ENCODE measurements at places on chromosomes 7 and 10.
A peak's percentile ranks its signal among the peaks of the same experiment; 100 is the strongest.

GRCh38 chr7:158175779-158176178 lies 411.8 kb downstream of the PTPRN2 start:
- no peak for DNase-seq

- peak; percentile 23 for DNase-seq
Measured at GRCh38 chr7:155962191-155962967, 150.1 kb upstream of the SHH start.

- no peak for DNase-seq
Measured at GRCh38 chr7:4439444-4439843, 242.7 kb upstream of the FOXK1 start.

GRCh38 chr10:132687893-132688579 lies 97.9 kb downstream of the NKX6-2 start:
- DNase-seq = no peak

- no peak for DNase-seq
Measured at GRCh38 chr7:34311591-34311990, 346.4 kb upstream of the NPSR1 start.

GRCh38 chr10:131901181-131901829 lies 497 bp downstream of the PPP2R2D start:
- DNase-seq = peak; percentile 86

- no peak for DNase-seq
Measured at GRCh38 chr7:39069031-39069430, 91.3 kb downstream of the POU6F2 start.

- DNase-seq = no peak
Measured at GRCh38 chr10:124280916-124281315, 137.8 kb downstream of the OAT start.

DNA sequence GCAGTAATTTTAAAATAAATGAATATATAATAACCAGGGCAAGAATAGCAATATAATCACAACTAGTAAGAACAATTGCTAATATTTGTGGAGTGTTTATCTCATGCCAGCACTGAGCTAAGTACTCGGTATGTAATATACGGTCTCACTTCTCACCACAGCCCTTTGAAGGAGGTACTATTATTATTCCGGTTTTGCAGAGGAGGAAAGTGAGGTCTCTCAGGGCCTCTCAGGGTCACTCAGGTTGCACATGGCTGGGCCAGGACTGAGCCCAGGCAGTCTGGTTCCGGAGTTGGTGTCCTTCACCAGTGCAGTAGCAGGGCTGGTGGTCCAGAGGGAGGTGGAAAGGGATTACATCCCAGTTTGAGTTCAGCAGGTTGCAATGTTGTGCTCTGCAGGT lies 80.9 kb downstream of the CHN2 start:
- no peak for DNase-seq

DNA sequence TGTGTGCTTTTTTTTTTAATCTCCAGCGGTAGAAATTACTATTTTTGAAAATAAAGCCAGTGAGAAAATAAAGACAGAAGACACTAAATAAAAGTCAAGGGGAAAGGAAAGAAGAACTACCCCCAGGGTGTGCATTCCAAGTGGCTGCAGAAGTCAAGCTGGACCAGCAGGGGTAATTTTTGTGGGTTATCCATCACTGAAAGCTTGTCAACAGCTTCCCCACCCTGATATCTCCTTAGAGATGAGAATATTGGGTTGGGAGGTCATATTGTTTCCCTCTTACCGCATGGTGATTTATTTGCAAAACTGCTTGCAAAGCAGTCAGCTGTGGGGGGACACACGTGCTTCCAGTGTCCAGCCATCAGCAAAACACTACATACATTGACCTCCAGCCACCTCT lies 46.4 kb downstream of the FAM107B start:
- no peak for DNase-seq

DNA sequence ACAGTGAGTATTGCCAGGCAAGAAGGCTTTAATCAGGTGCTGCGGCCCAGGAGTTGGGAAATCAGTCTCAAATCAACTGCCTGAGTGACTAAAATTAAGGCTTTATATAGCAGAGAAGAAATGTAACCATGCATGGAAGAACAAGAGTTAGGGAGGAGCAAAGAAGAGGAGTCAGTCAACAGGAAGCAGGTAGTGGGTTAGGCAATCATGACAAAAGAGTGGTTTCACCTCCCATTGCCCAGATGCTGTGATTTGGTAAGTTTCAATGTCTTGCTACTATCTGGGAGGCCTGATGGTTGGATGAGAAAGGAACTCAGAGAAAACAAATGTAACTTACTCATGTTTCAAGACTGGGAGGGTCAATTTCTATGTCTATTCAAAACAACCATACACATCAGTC lies 998.3 kb downstream of the GATA3 start:
- no peak for DNase-seq

DNA sequence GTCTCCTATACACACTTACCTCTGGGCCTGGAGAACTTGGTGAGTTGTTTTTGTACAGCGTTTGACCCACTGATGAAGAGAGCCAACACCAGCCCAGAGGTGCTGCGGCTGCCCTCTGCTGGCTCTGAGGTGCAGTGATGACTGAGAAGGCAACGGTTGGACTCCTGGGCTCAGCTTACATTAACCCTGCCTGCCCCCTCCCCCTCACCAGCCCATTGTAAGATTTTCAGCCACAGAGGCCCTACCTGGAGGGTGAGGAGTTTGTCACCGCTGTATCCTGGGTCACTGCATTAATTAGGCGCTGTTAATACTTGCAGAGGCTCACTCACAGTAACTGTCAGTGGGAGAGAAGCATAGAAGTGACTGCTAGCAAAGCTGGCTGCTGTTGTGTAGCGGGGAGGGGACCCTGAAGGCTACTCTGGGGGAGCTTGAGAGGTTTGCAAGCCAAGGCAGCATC lies 19.0 kb upstream of the ANKRD2 start:
- DNase-seq = peak; percentile 73

- DNase-seq = no peak
Measured at GRCh38 chr7:50815138-50815537, 32.4 kb upstream of the GRB10 start.

DNA sequence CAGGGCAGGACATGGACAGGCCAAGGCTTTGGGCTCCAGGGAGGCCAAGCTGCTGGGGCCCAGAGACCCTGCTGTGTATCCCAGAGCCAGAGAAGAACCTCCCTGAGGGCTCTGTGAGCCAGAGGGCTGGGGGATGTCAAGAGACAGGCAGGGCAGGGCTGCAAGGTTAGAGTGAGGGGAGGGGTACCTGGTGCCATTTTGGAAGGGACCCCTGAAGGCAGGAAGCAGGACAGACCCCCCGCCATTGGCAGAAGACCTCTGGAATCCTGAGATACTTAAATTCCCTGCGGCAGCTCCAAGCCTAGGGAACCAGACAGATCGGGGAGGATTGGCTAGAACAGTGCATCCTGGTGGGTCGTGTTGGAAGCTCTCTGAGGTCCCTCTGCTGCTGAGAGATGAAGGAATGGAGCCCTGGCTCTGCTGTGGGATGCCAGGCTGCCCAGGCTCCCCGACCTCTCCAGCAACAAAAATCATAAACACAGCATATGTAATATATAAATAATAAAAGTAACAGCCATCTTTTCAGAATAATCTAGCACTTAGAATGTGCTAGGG lies 75.0 kb downstream of the LHPP start:
- DNase-seq = no peak

DNA sequence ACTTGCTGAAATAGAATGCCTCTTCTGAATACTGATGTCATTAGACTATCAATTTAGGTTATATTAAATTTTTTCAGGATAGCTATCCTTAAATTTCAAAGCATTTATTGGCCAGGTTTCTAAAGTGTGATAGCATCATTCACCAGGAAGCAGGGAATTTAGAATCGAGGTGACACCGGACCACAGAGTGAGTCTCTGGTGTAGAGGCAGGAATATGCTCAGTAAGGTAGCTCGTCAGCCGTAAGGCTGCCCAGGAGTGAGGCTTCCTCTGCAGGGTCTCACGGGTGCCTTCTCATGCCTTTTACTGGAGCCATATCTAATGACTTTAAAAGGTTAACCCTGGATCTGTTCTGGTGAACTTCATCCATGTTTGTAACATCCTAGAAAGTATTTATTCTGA lies 170.8 kb upstream of the KLF14 start:
- no peak for DNase-seq

DNA sequence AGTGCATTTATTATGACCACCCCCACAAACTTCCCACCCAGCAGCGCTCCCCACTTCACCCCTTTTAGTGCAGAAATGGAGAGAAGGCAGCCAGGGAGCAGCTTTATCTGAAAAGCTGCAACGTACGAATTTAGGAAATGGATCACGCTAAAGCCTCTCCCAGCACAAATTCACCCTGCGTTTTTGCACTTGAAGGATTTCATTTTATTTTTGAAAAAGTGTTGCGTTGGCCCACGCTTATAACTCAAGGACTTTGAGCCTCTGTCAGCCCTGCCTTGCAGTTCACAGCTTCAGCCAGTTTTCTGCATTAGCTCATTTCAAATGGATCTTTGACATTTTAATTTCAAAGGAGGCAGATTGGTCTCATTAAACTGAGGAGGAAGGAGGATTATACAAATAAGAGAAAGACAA lies 556.1 kb downstream of the KCNMA1 start:
- no peak for DNase-seq

- DNase-seq = no peak
Measured at GRCh38 chr7:94996369-94996768, 89.0 kb downstream of the PPP1R9A start.

DNA sequence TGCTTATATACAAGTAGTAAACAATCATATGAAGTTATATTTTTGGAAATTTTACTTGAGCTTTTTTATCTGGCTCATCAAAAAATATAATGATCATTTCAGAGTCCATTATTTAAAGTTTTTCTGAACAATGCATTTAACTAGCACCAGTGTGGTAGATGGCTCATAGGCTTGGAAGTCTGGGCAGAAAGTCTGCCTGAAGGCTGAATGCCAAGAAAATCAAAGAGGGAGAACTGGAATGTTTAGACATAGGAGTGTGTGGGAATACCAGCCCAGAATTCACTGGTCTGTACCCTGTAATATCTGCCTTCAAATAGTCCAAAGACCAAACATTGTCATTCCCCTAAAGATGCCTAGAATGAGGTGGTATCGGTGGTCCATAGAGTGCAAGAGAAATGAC lies 40.3 kb upstream of the ANK3 start:
- no peak for DNase-seq

GRCh38 chr7:47371733-47372368 lies 210.1 kb downstream of the TNS3 start:
- DNase-seq = no peak

- DNase-seq = no peak
Measured at GRCh38 chr7:139783647-139784385, 6.0 kb upstream of the HIPK2 start.

GRCh38 chr10:125531465-125531864 lies 151.5 kb downstream of the TEX36 start:
- no peak for DNase-seq

GRCh38 chr10:5493691-5494090 lies 5.7 kb downstream of the CALML5 start:
- no peak for DNase-seq

GRCh38 chr10:86944471-86944870 lies 12.9 kb downstream of the MMRN2 start:
- no peak for DNase-seq

DNA sequence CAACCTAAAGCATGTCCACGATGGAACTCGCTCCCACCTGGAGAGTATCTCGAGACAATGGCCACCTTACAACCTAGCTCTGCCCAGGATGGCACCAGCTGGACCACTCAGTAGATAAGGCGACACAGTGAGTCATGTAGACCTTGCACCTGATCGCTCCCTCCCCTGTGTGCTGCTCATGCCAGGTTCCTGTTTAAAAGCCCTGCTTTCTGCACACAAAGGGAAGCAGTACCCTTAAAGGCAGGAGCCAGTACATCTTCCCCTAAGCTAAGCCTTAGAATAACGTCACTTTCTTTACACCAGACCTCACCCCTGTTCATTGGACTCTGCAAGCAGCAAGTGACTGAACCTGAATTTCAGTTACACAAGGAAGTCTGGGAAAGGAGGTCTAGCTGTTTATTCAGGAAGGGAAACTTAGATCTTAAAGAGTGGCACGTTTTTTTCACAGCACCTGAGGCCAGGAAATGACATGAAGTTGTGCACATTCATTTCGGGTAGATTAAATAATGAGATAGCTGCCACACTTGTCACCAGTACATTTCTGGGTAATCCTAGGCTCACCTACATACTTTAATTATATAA lies 117.9 kb downstream of the MTPAP start:
- no peak for DNase-seq

GRCh38 chr10:60305380-60305892 lies 84.2 kb downstream of the ANK3 start:
- no peak for DNase-seq

DNA sequence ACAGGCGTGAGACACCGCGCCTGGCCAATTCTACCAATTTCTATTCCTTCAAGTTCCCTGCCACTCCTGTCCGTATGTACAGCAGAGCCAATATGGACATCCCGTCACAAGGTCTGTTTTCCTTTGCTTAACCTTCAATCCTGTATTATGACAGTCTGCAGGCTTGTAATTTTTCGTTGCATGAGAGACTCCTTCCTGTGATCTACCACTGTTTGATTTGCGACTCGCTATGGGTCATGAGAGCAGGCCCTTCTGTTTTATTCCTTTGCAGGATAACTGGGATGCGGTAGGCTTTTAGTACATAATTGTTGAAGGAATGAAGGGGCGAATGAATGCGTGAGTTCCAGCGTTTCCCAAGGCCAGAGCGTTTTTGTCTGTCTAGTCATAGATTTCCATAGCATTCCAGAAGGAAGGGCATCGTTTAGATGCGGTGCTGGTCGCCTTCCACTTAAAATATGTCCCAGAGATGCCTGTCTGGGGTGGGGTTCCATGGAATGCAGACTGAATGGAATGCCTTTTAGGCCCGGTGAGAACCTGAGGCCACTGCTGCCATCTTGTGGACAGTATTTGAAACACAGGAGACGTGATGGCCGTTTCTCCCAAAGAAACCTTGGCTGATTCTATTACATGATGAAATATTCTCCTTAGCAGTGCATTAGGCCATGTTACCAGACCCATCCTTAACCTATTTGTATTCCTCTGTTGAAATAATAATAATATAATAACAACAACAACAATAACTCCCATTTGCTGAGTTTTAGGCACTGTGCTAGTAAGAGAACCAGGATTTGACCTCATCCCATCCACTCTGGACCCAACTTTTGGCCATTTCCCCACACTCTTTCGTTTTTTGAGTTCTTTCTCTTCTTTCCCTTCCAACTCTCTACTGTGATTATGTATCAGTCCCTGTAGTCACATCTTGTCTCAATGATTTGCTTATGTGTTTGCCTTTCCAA lies 193.2 kb downstream of the MYOF start:
- DNase-seq = peak; percentile 76

DNA sequence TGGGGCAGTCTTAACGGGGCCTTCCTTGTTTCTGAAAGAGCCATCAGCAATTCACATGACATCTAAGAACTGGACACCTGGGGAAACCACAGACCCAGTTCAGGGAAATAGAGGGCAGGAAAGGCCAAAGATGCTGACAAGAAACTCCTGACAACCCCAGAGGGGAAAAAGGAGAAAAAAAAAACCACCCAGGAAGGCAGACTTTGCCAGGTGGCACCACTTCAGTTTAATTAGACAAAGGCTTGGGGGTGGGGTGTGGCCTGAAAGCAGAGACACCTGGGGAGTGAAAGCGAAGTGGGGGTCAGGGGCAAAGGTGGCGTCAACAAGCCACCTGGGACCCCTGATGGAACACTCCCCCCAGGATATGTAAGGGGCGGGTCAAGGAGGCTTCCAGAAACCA lies 53.6 kb downstream of the RAB11FIP2 start:
- no peak for DNase-seq
